Activated CD4-positive, alpha-beta T cell treated with anti-CD3 and anti-CD28 coated beads, Interleukin-10, Interleukin-2, amounts not matched to agents 100 ng/mL and 50 ng/mL, durations not matched to agents 16 hours and 8 hours (primary cell): ENCODE measurements at places on chromosomes 2 and 18.
A peak's percentile ranks its signal among the peaks of the same experiment; 100 is the strongest.

DNA sequence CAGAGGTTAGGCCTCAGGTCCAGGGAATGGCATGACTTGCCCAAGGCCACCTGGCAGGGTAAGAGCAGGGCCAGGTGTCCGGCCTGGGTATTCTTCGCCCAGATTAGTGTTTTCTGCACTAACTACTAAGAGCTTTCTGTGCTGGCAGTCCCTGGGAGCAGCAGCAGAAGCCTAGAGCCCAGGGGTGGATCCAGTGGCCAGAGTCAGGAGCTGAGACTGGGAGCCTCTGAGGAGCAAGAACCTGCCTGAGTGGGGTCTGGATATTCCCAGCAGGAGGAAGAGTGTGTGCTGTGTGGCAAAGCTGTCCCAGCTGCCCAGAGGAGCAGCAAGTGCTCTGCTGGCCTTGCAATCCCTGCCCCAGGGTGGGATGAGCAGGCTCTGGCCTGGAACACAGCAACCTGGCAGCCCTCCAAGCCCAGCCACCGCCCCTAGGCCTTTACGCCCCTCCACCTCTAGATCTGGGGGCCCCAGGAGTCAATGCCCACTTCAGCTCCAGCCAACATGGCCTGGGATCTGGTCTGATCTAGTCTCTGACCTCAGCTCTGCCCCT lies 30.7 kb upstream of the GPAT2 start:
- DNase-seq = no peak

DNA sequence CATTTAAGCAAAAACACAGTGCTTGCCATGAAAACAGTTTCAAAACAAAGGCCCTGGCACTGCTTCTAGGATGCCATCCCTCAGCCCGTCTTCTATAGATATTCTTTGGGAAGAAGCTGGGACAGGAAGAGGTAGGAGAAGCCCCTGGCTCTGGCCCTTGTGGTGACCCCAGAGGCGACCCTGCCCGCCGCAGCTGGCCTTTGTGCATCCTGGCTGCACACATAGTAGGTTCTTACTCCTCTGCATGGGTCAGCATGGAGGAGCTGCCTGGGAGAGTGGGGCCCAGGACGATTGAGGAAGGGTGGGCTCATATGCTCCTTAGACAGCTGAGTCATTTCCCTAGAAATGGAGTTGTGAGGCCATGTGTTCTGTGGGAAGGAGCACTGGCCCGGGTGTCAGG lies 44.4 kb upstream of the OTOF start:
- DNase-seq = no peak

- no peak for DNase-seq
These were observed 445.8 kb upstream of the RGPD4 start for GRCh38 chr2:107380912-107381311.

GRCh38 chr2:56021136-56021474 lies 97.5 kb upstream of the EFEMP1 start:
- DNase-seq = no peak

- no peak for DNase-seq
These were observed 8.0 kb upstream of the CFAP65 start for GRCh38 chr2:219049282-219049681.

DNA sequence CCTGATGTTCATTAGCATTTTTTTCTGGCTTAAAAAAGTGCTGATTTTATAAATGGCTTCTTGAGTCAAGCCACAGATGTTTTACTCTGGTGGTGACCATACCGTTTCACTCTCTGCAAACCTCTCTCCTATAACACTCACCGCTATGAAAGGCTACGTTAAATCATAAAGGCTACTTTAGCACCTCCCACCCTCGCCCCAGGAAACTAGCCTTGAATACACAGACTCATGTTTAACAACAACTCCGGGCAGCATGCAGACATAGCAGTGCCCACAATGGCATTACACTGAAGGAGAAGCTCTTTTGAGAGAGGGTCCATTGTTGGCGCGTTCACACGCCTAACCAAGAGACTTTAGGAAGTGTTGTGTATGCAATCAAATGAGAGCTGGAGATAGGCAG lies 5.6 kb downstream of the MYT1L start:
- no peak for DNase-seq

GRCh38 chr2:235024931-235025773 lies 73.3 kb downstream of the SH3BP4 start:
- no peak for DNase-seq

DNA sequence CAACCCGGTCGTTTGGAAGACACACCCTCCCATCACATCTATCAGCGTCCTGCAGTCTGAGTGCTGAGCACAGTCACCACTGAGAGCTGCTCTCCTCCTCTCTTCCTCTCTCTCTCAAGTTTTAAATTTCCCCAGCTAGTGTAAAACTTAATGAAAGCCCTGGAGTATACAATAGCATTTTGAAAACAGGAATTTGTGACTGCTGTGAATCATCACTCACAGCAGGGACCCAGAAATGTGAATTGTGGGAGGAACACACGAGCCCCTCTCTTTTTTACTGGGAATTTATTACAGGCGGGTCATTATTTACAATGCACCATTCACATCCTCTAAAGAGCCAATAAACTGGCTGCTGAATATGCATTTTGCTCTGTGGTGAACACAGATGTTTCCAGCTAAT lies 185.0 kb upstream of the SMIM21 start:
- DNase-seq = no peak

GRCh38 chr2:122329278-122329677 lies 573.8 kb downstream of the TSN start:
- DNase-seq = no peak

GRCh38 chr18:65938592-65939372 lies 188.0 kb downstream of the CDH7 start:
- peak; percentile 31 for DNase-seq

- no peak for DNase-seq
These were observed 28.0 kb downstream of the APCDD1 start for GRCh38 chr18:10482363-10482984.

DNA sequence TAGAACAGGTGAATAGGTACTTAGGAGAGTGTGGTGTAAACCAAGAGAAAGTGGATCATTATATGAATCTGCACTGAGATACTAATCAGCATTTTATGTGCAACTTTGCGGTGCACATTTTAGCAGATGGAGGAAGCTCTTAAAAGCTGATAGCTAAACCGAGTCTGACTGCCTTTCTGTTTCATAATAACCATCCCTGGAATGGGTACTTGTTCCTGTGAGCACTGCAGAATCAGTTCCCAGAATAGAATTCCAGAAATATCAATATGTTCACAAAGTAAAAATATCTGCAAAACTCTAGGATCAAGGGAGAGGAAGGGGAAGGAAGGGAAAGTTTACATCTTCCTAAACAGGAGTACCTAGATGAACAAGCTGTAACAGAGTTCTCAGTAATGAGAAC lies 432.2 kb upstream of the HNRNPA3 start:
- DNase-seq = no peak

- DNase-seq = peak; percentile 74
These were observed 13.2 kb downstream of the NABP1 start for GRCh38 chr2:191691016-191691735.

GRCh38 chr2:71333619-71334018 lies 2.0 kb downstream of the ZNF638 start:
- no peak for DNase-seq

DNA sequence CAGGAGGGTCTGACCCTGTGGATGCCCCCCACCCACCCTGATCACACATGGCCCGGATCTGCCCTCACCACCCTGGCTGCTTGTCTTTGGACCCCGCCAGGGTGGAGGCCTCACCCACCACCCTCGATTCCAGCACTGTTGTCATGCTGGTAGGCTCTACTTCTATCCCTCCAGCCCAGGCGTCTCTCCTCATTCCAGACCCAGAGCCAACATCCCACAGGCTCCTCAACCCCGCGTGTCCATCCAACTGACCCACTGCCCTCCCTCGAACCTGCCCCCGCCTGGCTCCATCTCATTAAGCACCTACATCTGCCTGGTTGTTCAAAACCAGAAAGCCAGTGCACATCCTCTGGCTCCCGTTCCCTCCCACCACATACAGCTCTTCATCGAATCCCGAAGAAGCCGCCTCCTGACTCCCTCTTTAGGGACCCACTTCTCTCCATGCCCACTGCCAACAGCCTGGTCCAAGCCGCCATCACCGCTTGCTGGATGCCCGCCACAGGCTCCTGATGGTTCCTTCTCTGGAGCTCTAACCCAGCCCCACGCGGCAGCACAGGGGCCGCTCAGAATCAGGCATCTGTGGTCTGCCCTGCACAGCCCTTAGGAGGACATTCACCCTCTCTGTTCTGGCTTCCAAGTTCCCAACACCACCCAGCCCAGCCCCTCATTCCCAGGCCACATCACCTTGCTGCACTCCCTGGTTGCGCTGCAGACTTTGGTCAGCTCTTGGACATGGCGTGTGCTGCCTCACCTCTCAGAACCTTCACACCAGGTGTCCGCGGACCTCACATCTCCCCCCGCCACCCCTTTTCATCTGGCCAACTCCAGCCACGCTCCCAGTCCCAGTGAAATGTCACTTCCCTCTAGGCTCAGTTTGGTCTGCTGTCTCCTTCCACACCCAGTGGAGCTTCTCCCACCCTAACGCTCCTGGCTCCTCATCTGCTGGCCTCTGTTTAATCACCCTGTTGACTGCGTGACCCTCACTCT lies 43.0 kb downstream of the EMX1 start:
- no peak for DNase-seq

GRCh38 chr2:162221064-162221463 lies 22.2 kb downstream of the FAP start:
- peak; percentile 68 for DNase-seq

GRCh38 chr18:6411382-6411781 lies 3.3 kb downstream of the L3MBTL4 start:
- no peak for DNase-seq

GRCh38 chr2:238999291-238999741 lies 151.4 kb downstream of the TWIST2 start:
- DNase-seq = no peak

GRCh38 chr18:44437603-44438002 lies 243.1 kb upstream of the SETBP1 start:
- no peak for DNase-seq

DNA sequence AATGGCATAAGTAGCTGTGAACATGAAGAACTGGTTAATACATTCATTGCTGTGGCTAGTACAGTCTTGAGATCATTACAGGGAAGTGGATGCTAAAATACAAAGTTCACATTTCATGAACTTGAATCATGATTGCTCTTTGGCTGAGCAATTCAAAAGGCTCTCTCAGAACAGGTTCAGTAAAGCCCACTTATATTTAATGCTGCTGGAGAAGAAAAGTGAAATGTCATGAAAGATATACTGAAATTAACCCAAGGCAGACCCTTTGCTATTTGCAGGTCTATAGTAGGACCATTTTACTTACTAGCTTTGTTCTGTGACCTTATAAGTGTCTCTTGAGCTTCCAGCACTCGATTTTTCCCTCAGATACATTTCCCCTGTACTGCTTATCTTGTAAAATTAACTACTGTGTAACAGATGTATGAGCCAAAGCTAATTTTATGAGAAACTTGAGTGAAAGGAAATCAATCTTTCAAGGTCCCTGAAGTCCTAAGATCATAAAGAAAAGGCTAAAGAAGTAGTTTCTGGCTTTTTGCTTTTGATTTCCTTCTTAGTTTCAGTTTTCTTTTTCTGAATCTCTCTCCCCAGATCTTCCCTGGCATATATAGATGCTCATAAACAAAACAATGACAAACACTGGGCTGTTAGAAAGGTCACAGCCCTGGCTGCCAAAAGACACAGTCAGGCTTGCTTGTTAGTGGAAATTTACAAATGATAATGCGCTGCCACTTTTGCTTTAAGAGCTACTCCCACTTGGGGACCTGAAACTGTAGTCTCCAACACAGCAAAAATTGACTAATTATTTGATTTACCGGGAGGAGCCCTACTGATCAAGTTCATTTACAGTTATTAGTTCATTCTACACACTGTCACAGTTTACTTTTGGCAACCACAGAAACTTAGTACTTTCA lies 132.7 kb upstream of the XPO1 start:
- DNase-seq = peak; percentile 46

- no peak for DNase-seq
These were observed 3.1 kb downstream of the APOB start for GRCh38 chr2:21040468-21041377.

DNA sequence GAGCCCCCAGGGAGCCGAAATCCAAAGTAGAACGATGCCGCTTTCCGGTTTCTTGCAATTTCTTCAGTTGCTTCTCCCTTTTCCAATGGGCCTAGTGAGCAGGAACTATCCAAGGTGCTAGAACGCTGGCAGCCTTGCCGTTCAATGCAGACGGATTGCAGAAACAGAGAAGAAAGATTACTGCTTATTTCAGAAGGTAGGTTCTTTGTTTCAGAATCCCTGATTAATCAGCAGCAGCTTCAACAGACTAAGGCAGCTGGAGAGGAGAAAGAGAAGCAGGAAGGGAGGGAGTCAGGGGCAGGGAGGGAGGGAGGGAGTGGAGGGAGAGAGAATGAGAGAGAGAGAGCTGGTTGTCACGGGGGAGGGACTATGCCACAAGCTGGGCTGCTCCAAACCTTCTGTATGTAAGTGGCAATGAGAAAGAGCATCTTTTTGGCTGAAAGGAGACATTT lies 576 bp downstream of the NYAP2 start:
- peak; percentile 7 for DNase-seq

- DNase-seq = no peak
These were observed 41.4 kb downstream of the KLHL29 start for GRCh38 chr2:23426263-23426905.

DNA sequence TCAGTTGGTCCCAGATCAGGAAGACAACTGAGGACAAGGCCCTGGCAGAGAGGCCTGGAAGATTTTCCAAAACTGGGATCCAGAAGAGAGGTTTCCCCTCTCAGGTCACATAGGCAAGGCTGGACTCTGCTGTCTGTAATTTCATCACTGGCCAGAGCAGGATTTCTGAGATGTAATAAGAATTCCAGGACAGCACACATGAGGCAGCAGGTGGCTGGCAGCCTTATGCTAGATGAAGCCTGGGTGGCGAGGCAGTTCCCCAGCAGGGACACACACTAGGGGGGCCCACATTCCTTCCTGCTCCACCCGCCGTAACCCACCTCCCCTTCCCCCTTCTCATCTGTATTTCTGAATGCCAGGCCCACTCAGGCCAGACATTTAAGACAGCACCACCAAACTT lies 98.6 kb downstream of the HNRNPLL start:
- no peak for DNase-seq

DNA sequence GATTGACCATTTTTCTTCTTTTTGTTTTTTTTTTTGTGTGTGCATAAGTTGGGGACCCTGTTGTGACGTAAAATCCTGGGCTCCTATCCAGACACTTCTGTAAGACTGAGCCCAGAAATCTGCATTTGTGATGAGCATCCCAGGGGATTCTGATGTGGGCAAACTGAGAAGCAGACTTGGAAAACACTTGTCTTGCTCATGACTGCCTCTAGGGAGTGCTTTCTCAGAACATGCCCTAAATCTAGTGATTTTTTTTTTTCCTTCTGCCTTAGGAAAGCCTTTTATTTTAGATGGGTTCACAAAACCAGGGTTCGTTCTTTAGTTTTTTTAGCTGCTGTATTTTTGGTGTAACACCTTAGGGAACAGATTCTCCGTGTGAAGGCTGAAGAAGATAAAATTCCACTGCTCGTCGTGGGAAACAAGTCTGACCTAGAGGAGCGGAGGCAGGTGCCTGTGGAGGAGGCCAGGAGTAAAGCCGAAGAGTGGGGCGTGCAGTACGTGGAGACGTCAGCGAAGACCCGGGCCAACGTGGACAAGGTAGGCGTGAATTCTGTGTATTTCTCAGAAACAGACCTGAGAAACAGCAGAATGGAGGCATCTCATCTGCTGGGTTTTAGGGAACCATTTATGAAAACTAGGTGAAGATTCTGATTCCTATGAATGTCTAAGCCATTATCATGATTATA lies 36.7 kb downstream of the RALB start:
- DNase-seq = no peak

- DNase-seq = peak; percentile 34
These were observed 2.1 kb downstream of the BCL2L11 start for GRCh38 chr2:111122631-111123421.
